Right renal pelvis (tissue), 4 donors: ENCODE measurements at places on chromosomes 7 and 10. TPM values are rescaled to one million over a fixed set of nuclear protein-coding genes. Genes with fewer than 3 reads are reported as not detected.

DNA sequence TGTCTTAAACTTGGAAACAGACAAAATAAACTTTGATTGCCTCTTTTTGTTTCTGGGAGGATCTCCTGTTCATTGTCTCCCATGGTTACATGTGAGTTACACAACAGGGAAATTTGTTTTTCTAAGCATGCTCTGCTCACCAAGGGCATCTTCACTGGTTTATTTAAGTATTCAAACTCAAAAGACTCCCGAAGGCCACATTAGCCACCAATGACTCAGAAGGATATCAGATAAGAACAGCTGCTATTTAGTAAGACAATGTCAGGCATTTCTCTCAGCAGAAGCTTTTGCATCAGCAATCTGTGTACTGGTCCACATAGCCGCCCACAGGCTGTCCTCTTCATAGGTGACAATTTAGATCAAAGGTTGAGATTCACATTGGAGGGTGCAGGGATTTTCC lies 19.3 kb downstream of the OR6B1 start:
- DNase-seq, result no peak

GRCh38 chr10:52759154-52759553 lies 13.4 kb downstream of the MBL2 start:
- no peak for DNase-seq

DNA sequence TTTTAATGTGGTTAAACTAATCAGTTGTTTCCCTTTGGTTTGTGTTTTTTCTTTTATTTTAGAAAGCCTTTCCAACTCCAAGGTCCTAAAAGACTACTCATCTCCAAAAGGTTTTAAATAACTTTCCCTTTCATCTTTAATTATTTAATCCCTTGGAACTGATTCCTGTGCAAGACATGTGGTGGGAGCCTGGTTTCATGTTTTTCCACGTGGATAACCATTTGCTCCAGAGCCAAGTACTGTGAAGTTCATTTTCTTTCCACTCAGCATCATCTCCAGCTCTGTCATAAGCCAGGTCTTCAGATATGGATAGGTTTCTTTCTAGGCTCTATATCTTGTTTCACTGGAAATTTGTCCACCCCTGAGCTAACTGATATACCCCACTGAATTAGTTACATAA lies 16.7 kb downstream of the PPP1R3C start:
- no peak for DNase-seq

- no peak for DNase-seq
These were observed 274.6 kb downstream of the ELFN1 start for GRCh38 chr7:1944619-1945210.

- no peak for DNase-seq
These were observed 68.9 kb upstream of the ADO start for GRCh38 chr10:62735464-62736167.

- no peak for DNase-seq
These were observed 98.9 kb downstream of the MTPN start for GRCh38 chr7:135878284-135878683.

- DNase-seq, result no peak
These were observed 165.9 kb downstream of the PLXNA4 start for GRCh38 chr7:132410385-132410784.

DNA sequence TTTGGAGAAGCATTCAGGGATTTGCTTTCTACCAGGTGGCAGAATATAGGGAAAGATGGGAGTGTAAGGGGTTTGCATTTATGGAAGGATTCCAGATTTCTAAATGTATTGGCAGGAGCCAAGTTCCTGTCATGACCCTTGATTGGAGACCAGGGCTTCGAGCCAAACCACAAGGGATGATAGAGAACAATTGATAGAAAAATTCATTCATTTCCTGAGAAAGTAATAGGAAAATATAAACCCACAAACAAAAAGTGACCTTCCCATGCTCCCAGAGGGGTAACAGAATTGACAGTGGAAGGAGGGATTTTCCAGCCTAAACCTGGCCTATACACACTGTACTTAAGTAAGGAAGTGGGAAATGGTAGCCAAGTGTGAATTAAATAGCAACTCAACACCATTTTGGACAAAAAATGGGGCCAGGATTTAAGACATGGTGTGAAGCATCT lies 22.4 kb upstream of the IFIT2 start:
- DNase-seq, result no peak

GRCh38 chr7:158542651-158543566 lies 44.7 kb downstream of the PTPRN2 start:
- DNase-seq, result no peak

GRCh38 chr7:15906436-15906835 lies 220.0 kb upstream of the MEOX2 start:
- DNase-seq, result no peak

GRCh38 chr7:121410829-121411596 lies 14.9 kb upstream of the FAM3C start:
- DNase-seq, result no peak

DNA sequence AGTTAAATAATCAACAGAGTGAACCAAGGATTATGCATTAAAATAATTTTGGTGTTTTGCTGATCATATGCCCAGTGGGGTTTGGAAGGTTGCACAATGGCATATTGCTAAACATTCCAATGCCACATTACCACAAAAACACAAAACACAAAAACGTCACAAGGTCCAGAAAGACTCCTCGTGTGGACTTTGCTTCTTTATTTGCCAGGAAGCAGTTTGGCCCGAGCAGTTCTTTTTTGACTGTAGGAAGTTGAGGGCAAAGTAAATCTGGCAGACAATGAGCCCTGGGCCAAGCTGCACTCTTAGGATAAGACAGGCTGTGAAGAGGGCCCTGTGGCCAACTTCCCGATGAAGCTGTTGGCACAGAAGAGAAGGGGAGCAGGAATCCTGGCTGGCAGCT lies 39.2 kb upstream of the SLC35B4 start:
- no peak for DNase-seq

DNA sequence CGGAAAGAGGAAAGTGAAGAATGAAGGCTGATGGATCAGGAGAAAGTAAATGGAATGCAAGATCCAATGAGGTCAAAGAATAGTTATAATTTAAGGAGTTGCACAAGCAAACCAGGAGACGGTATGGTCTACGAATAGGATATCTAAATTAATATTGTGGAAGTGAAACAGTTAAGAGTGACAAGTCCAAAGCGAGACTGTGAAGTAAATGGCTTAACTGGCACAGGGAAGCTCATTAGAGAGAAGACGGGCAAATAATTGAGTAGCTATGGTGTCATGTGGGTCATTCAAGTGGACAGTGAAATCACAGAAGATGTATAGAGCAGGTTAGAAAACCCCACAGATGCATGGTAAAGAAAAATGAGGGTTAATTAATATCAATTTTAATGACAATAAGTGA lies 3.2 kb downstream of the CYP51A1 start:
- no peak for DNase-seq

The OR2A1 gene
- polyA plus RNA-seq, result 1.1 TPM

The FBXW4 gene
- polyA plus RNA-seq, result 61.0 TPM

The INTS15 gene
- 38.3 TPM for polyA plus RNA-seq

The CFAP70 gene
- polyA plus RNA-seq, result 18.7 TPM

The CPN1 gene
- polyA plus RNA-seq, result 2.0 TPM

The CFAP46 gene
- polyA plus RNA-seq, result 9.0 TPM

The PLA2G12B gene
- polyA plus RNA-seq, result 6.7 TPM

The NPFFR1 gene
- polyA plus RNA-seq, result 0.20 TPM

The KCP gene
- 23.6 TPM for polyA plus RNA-seq
